ENCODE measurements at places on chromosomes 13 and 19.

GRCh38 chr13:23668562-23668961 is 98.3 kb downstream of the TNFRSF19 start:
- no peak for DNase-seq

DNA sequence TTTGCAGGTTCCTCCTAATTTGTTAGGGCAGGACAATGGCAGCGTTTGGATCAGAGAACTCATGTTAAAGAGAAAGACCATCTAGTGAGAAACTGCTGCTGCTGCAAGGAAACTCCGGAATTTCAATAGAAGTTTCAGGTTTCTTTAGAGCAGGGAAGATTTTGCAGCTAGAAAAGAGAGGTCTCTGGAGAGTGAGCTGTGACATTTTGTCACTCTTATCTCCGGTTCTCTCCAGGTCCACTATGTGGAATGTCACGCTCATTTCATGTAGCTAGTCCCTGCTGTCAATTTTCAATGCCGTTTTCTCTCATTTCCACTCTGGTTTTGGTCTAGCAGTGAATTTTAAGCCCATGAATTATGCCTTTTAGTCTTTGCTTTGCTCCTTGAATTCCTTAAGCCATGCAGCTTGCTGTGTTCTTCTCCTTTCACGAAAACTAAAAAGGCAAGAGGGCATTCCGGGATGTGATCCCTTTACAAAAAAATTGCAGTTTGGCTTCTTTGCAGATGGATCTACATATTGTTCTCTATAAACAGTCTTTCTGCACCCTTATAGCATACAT is 46.7 kb upstream of the POSTN start:
- DNase-seq, result no peak

GRCh38 chr13:68806125-68806524 is 1301.5 kb upstream of the ATXN8OS start:
- no peak for DNase-seq

DNA sequence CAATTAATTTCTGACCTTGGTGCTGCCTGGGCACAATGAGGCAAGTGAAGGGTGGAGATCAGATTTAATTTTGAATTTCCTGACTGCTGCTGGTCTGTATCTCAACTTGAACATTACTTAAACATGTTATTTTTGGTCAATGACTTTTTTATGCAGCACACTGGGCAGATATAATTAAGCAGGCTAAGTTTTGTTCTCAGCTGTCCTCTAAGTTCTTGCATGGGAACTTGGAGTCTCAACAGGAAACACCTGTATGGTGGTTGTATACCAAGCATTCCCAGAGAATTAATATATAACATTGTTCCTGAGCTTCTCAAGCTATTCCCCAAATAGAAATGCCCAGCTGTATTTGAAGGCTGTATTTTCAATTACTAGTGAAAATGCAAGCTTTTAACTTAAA is 113.5 kb upstream of the EDNRB start:
- DNase-seq, result no peak

GRCh38 chr19:30790056-30790680 is 418.0 kb downstream of the ZNF536 start:
- no peak for DNase-seq

DNA sequence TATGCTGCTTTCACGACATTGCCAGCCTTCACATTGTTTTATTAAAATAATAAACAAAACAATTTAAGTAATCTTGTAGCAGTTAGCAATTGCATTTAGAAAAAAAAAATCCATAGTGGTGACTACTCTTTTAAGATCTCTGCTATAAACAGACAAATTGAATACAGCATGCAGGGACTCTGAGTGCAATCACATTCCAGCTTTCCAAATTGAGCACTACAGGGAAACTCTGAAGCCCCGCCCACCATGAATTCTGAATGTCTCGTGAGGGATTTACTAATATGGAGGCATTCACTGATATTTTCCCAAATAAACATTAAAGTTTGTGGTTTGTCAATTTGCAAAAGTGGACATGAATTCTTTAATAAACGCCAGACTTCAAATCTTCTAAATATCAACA is 698.8 kb downstream of the LIG4 start:
- DNase-seq, result no peak

DNA sequence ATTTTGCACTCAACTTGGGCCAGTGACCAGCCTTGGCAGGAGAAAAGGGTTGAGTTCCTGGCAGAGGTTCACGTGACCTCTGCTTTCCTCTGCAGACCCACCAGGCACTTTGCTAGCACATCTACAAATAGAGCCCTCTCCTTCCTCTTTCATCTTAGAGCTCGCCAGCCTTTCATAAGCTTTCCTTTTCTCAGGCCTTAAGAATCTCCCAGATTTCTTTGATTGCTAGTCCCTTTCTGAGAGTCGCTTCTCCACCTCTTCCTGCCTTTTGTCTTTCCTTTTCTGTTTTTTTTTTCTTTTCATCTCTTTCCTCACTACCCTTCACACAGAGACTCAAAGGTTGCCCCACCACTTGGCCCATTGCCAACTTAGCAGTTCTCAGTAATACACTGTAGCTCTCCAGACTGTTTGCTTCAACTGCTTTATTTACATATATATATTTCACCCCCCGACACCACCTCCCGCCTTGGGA is 375.7 kb upstream of the SPRY2 start:
- DNase-seq, result no peak

DNA sequence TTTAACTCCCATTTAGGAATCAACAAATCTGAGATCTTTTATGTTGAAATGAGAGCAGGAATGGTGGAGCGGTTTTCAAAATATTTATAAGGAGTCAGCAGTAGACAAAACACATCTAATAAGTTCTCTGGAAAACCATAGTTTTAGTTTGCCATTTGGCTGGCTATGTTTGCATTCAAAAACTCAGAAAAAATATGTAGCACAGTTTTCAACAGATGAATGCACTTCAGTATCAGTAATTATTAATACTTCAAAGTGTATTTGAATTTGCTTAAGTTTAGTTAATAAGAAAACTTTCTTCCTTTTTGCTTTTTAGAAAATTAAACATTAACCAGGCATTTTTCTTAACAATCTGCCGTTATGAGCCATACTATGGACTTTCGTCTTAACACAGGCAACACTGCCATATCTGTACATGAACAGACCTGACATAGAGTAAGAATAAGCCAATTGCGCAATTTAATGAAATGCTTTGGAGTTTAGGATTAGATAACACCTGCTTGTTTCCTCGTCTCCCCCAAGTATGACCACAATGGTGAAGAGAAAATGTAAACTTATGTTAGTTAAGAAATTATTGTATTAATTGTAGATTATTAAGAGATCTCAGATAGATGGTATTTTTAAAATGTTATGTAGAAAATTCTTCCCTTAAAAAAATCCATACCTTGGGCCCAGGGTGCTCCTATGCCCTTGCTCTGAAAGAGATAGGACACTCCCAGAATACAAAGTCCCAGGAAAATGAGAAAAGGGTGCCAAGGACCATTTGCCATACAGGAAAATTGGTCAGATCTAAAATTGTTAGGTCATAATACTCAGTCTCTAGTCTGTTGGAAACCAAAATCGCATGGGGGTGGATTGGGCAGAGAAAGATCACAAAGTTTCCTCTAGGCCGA is 552.3 kb upstream of the ARGLU1 start:
- no peak for DNase-seq

- no peak for DNase-seq
Measured at GRCh38 chr13:90375851-90376250, 971.6 kb upstream of the MIR17HG start.

DNA sequence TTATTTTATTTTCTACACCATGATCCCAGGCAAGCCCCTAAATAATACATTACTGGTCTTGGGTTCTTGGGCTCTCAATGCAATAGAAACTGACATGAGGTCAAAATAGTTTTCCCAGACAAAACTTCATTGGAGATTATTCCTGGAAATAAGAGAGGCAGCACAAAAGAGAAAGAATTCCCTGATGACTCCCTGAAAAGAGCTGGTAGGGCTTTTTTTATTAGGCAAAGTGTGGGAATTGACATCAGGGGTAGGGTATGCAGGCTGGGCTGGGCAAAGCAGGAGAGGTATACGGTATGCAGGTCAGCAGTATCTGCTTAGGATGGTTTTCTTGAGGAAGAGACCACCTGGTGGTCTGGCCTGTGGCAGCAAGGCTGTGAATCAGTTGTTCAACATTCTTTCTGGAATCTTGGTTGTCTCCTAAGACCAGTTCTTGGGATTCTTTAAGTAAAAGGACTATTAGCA is 9.3 kb upstream of the IGFL3 start:
- no peak for DNase-seq

DNA sequence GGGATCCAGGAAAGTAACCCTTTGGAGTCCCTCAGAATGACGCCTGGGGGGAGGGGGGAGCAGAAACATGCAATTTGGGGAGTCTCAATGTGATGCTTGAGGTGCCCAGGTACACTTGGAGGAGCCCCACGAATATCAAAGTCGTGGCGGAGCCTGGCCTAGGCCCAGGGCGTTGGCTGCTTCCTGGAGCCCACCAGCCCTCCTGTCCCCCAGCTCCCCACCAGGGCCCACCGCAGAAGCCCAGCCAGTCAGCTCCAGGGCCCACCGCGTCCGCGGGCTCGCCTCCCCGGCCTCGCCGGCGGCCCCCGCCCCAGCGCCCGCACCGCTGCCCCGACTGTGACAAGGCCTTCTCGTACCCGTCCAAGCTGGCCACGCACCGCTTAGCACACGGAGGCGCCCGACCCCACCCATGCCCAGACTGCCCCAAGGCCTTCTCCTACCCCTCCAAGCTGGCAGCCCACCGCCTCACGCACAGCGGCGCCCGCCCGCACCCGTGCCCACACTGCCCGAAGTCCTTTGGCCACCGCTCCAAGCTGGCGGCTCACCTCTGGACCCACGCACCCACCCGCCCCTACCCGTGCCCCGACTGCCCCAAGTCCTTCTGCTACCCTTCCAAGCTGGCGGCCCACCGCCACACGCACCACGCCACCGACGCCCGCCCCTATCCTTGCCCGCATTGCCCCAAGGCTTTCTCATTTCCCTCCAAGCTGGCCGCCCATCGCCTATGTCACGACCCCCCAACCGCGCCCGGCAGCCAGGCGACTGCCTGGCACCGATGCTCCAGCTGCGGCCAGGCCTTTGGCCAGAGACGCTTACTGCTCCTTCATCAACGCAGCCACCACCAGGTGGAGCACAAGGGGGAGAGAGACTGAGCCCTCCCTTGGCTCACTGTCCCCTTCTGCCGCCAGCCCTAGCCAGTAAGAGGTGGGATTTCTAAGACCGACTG is 2.1 kb downstream of the ZNF575 start:
- no peak for DNase-seq

- no peak for DNase-seq
Measured at GRCh38 chr19:3580156-3580934, 4.9 kb upstream of the GIPC3 start.

- DNase-seq, result no peak
Measured at GRCh38 chr13:105678072-105678471, 857.4 kb downstream of the EFNB2 start.

GRCh38 chr13:52695856-52696255 is 43.2 kb downstream of the SUGT1 start:
- DNase-seq, result no peak

All from T-helper 17 cell (primary cell).